ENCODE measurements at places on chromosomes 7 and 10. TPM values are rescaled to one million over a fixed set of nuclear protein-coding genes. Genes with fewer than 3 reads are reported as not detected.

Gene MMS19
- 106 TPM for total RNA-seq

Gene PCGF5
- total RNA-seq: 36.9 TPM

Gene CYP3A5
- total RNA-seq: not detected

Gene LRRD1
- 0.09 TPM for total RNA-seq

Gene TMEM130
- not detected for total RNA-seq

Gene PDE6C
- not detected for total RNA-seq

Gene VSTM2A
- not detected for total RNA-seq

Gene GPR85
- total RNA-seq: not detected

Gene THNSL1
- 3.1 TPM for total RNA-seq

Gene SEMA3D
- 0.11 TPM for total RNA-seq

Gene WASHC2A
- total RNA-seq: 25.0 TPM

Gene VWDE
- 3.2 TPM for total RNA-seq

Gene PON1
- total RNA-seq: not detected

Gene PNLIP
- total RNA-seq: not detected

Gene PRRT4
- total RNA-seq: 0.39 TPM

Gene INMT
- total RNA-seq: not detected

Gene SFRP5
- total RNA-seq: not detected

Gene ESYT2
- total RNA-seq: 64.2 TPM

Gene STRIP2
- total RNA-seq: 73.5 TPM

Gene C7orf57
- 0.11 TPM for total RNA-seq

Gene NEBL
- total RNA-seq: 0.30 TPM

Gene PRPS1L1
- total RNA-seq: not detected

Gene CDC14C
- not detected for total RNA-seq

Gene CCL24
- total RNA-seq: not detected

Gene MOGAT3
- not detected for total RNA-seq

Gene MYH16
- not detected for total RNA-seq

Gene CCDC3
- 0.09 TPM for total RNA-seq

Gene GPR26
- not detected for total RNA-seq

Gene TMEM273
- total RNA-seq: 58.4 TPM

Gene SPRN
- not detected for total RNA-seq

Gene MYL10
- total RNA-seq: not detected

Gene RGR
- not detected for total RNA-seq

Gene TMEM176A
- total RNA-seq: not detected

Gene GNG11
- total RNA-seq: not detected

Gene CHN2
- total RNA-seq: 0.73 TPM

Gene SLC13A1
- total RNA-seq: not detected

Gene PILRA
- 12.3 TPM for total RNA-seq

Gene SMKR1
- 4.7 TPM for total RNA-seq

Gene CLDN4
- total RNA-seq: not detected

Gene FFAR4
- not detected for total RNA-seq

Gene SFRP4
- total RNA-seq: not detected

Gene AKR1C4
- not detected for total RNA-seq

Gene RRP12
- total RNA-seq: 70.1 TPM

Gene MGAM2
- not detected for total RNA-seq

Gene RAPGEF5
- 0.82 TPM for total RNA-seq

Gene TASOR2
- 68.7 TPM for total RNA-seq

Gene GRM3
- total RNA-seq: not detected

Gene LRRC4
- total RNA-seq: 0.16 TPM

Gene TEX47
- not detected for total RNA-seq

Gene C10orf105
- 0.11 TPM for total RNA-seq

Gene EPHA1
- 0.34 TPM for total RNA-seq

Gene COL1A2
- 1.4 TPM for total RNA-seq

Gene PPP1R3C
- 0.21 TPM for total RNA-seq

Gene TRPV5
- total RNA-seq: not detected

Gene CUBN
- total RNA-seq: 0.30 TPM

Gene POLD2
- 215 TPM for total RNA-seq

Gene AQP1
- total RNA-seq: not detected

Gene PNLIPRP3
- total RNA-seq: not detected

Gene GPR158
- 0.34 TPM for total RNA-seq

Gene TAS2R41
- not detected for total RNA-seq

Measured in activated T-helper 2 cell treated with anti-CD3 and anti-CD28 coated beads, Interferon-gamma antibody, Interleukin-2, Interleukin-4, amounts not matched to agents 10 μg/mL and 5 μg/mL and 100 μg/mL, durations not matched to agents 14 hours and 24 hours and 36 hours (primary cell).